ENCODE measurements at places on chromosomes 2 and 18.

GRCh38 chr2:164023896-164024295 is 288.1 kb upstream of the FIGN start:
- no peak for DNase-seq

- no peak for DNase-seq
These were observed 213.4 kb downstream of the GPD2 start for GRCh38 chr2:156649596-156649995.

DNA sequence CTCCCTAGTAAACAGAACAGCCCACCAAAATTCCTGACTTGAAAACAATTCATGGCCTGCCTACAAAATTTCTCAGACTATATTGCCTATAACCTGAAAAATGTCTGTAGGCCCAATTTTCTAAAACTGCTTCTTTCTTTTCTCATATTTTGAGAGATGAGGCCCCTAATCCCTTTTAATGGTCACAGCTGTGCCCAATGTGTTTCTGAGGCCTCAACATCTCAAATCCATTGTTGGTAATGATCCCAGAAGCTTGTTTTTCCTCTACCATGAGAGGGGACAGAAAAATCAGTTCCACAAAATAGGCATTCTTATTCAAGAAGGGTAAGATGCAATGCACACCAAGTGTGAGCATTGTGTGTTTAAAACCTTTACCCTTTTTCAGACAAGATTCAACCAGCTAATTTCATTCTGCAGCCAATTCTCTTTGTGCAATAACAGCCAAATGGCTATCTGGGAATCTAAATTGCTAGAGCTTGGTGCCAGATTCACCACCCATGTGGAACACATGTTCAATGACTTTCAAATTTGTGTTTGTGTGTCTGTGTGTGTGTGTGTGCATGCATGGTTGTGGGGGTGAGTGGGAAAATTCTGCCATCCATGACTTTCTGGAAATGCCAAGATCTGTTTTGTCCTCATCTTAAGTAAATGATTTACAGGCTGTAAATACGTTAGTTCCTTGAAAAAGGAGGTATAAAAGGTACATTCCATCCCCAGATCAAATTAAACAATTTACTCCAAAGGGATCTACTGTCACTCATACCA is 319.5 kb downstream of the TNS1 start:
- DNase-seq = no peak

DNA sequence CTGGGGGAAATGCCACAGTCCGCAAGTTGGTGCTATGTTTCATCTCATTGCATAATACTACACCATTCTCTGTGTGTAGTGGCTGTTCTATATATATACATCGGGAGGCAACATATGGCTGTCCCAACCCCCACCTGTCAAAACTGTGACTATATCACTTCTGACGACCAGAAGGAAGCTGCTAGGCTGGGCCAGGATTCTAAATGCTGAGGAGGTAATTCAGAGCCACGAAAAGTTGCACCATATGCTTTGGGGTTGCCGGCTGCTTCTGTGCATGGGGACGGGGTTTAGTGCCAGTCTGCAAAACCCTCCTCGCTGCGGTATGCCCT is 117.3 kb downstream of the MSH2 start:
- no peak for DNase-seq

- DNase-seq = no peak
These were observed 101.8 kb downstream of the XRCC5 start for GRCh38 chr2:216210701-216211540.

DNA sequence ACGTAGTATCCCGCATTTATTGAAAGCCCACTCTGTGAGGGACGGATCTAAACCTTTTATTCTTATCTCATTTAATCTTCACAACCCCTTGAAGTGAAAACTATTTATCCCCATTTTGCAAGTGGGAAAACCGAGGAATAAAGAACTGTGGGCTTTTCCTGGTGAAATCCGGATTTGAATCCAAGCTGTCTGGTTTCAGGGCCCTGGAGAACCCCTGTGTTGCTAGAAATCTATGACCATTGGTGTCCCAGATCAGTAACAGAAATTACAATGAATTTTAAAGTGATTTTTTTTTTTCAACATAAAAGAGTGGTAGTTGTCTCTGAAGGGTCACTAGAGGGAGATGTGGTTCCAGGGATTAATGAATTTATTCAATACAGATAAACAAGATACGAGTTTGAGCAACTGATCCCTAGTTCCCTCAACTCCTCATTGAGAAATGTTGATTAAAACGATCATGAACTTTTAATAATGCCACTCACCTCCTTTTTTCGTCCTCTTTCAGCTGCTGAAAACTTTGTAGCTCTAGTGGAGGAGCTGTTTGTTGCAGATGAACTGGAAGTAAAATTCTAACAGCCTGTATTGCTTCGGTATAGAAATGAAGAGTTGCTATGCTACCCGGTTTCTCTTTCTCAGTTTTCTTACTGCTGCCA is 940 bp downstream of the XRCC5 start:
- DNase-seq = no peak

GRCh38 chr2:193349642-193350041 is 1154.9 kb upstream of the TMEFF2 start:
- DNase-seq = no peak

- no peak for DNase-seq
These were observed 139.4 kb downstream of the ASB1 start for GRCh38 chr2:238566001-238566645.

DNA sequence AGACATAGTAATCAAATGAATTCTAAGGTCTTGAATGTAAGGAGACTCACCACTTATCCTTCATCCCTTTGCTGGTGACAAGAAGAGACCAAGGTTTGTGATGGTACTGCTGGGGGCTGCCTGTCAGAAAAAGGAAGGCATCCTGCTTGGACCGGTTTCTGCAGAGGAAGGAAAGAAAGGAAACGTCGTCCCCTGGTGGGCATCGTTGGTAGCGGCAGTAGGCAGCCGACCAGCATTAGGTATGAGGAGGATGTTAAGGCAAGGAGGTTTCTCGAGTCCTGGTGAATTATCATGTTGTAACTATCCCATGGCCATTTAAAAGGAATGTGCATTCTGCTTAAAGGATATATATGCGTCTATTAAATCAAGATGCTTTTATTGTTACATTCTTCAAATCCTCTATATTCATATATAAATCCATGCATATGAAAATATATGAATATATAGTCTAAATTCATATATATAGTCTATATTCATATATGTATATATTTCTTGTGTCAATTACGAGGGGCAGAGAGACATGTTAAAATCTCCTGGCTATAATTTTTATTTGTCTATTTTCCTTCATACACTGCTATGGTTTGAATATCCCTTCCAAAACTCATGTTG is 94.4 kb upstream of the TGFA start:
- DNase-seq = peak; percentile 46

DNA sequence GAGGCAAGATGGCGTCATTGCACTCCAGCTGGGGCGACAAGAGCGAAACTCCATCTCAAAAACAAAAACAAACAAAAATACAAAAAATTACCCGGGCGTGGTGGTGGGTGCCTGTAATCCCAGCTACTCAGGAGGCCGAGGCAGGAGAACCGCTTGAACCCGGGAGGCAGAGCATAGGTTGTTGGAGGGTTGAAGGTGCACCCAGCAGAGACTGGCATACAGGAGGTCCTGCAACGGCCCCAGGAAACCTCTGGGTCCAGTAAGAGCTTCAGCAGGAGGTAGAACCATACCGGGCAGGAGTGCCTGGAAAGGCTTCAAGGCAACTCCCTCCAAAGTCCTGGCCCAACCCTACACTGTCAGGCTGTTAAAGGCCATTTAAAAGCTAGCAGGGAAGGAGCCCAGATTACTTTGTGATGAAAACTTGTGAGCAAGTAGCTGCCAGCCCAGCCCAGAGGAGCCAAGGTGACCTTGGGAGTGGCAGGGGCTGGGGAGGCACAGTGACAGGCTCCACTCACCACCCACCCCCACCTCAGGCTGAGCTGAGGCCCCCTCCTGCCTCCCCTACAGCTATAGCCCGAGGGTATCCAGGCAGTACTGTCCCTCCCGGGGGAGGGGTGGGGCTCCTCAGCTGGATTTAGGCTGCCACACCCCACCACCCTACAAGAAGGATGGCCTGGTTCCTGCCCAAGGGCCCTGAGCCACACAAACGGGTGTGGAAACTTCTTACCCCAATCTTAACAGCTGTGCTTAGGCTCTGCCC is 28.1 kb downstream of the TFCP2L1 start:
- no peak for DNase-seq

GRCh38 chr2:44226753-44227152 is 48.5 kb upstream of the SLC3A1 start:
- no peak for DNase-seq

DNA sequence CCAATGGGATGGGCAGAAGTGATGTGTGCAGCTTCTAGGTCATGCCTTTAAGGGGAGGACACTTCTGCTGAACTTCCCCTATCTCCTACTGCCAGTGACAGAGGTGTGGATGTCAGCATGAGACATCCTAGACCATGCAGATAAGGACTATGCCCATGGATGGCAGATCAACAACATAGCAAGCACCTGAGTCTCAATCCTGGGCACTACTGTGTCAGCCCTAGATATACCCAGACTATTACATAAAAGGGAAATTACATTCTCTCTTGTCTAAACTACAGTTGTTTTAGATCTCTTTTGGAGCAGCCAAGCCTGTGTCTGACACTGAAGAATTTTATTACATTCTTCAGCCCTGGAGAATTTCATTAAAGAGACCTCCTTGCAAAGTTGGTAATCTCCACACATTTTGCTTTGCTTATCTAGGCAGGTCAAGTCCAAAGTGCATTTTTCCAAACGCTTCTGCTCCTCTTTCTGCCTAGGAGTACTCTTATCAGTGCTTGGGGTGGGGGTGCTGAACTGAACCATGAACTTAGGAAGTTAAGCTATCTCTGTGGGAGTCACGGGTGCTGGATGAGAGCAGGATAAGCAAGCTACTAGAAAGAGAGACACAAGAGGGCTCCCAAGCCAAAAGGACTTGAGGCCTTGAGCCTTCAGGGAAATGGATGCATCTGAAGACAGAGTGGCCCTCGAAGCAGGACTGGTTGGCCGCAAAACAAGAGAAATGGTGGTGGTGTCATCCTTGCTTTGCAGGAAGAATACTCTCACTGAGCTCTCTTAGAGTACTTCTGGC is 95.2 kb upstream of the SPRED2 start:
- no peak for DNase-seq

- DNase-seq = no peak
These were observed 35.6 kb downstream of the PXDN start for GRCh38 chr2:1708476-1709334.

- DNase-seq = no peak
These were observed 93.6 kb upstream of the CBLN2 start for GRCh38 chr18:72637721-72638120.

GRCh38 chr2:121635371-121635770 is 13.9 kb downstream of the CLASP1 start:
- DNase-seq = no peak

DNA sequence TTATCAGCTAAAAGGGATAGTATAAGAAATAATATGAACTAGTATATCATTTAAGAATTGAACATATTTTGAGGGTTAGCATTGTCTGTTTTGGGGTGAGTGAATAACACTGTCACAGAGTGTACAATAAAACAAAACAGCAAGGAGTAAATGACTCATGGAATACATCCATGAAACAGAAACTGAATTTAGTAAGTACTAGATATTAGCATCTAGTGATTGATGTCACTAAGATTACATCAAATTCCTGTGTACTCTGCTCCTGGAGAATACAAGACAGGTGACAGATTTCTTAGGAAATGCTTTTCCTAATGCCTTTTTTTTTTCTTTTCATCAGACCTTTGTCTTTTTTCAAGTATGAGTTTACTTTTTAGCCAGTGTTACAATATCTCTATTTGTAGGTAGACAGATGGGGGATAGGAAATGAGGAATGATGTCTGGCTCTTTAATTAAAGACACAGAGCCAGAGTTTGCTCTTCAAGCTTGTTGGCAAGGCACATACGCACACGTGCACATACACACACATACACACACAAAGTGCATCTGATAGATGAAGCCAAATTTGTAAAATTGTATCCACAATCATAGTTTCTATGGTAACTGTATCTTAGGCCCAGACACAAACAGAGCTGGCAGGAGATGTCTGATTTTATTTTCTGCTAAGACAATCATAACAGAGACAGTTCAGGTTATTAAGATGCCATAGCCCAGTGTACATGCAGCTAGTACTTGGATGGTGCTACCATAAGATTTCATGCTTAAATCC is 138.2 kb upstream of the NRP2 start:
- no peak for DNase-seq

DNA sequence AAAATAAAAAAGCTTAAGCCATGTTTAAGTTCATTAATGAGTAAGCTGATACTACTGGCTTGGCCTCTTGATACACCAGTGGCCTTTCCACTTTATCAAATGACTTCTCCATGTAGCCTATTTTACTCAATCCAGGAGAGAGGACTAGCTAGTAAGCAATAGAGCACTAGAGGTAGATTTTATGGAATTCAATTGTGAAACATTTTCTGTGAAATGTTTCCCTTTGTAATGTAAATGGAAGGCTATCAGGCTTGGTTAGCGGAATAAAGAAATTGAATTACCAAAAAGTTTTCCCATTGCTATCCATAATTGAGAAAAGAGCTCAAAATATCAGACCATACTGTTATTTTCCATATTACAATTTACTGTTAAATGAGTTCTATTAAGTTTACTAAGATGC is 515.4 kb upstream of the CDH2 start:
- DNase-seq = no peak

- DNase-seq = no peak
These were observed 52.6 kb upstream of the ATP5MC3 start for GRCh38 chr2:175234153-175234552.

GRCh38 chr2:241617431-241618154 is 19.4 kb downstream of the THAP4 start:
- DNase-seq = no peak

DNA sequence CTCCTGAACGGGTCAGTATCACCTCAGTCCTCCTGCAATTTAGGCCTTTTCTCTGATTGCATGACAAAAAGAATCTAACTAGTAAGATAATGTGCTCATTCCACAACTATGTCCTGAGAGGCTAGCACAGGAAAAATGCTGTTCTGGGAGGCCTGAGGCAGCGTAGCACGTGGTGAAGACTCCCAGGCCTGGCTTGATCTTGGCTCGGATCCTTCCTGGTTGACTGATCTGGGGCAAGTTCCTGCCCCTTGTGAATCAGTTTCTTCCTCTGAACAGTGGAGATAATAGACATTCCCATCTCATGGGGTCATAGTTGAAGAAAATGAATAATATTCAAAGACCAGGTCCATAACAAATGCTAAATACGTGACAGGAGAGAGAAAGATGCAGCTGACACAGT is 12.3 kb downstream of the FBLN7 start:
- no peak for DNase-seq

- no peak for DNase-seq
These were observed 325.6 kb upstream of the VRK2 start for GRCh38 chr2:57720728-57721627.
